ENCODE measurements at places on chromosomes 5 and 9.

GRCh38 chr9:109448223-109448622 lies 49.9 kb downstream of the PTPN3 start:
- DNase-seq, result peak; percentile 45

- no peak for DNase-seq
Observed at GRCh38 chr5:88502179-88503040, 233.8 kb upstream of the TMEM161B start.

DNA sequence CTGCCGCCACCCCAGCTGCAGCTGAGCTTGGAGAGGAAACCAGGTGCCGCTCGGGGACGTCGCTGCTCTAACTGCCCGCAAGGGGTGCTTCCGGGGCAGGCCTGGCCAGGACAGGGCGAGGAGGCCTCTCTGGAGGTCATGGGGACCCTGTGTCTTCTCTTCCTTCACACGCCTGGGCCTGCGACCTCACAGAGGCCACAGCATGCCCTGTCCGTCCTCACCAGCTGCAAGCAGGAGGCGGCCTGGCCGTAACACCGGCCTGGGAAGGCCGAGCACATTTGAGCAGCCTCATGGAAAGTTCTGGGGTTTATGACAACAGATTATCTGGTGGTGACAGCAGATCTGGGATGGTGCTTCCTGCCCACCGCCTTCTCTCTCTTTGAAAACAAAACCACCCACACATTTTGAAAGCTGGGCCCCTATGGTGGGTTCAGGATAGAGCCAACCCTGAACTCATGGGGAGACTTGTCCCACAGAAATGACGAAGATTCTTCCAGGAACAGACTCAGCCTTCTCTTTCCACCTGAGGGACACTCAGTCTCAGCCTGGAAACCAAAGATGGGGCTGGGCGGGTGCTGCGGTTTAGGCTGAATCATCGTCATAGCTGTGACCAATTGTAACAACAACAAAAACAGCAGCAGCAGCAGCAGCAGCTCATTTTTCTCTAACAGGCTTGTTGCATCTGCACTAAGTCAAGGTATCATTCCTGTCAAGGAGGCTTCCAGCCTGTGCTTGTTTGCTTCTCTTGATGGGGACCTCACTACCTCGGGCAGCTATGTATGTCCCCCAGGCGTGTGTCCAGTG lies 99.6 kb upstream of the RAPGEF1 start:
- DNase-seq, result peak; percentile 89

DNA sequence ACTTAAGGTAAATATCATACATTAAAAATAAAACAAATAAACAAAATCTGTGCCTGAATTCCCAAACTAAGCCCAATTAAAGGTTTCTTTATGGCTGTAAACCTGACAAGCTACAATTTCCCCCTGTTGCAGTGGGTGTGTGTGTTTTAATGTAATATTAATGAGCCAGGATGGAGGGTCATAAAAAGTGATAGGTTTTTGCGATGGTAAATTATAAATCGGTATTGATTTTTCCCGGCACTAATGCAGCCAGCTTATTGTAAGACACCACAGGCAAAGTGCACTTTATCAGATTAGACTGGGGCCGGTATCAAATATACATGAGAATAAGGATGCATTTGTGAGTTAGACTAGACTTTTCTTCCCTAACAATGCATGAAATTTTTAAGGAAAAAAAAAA lies 120.4 kb downstream of the EBF1 start:
- no peak for DNase-seq

GRCh38 chr5:138385660-138386059 lies 33.2 kb downstream of the KDM3B start:
- DNase-seq, result no peak

- peak; percentile 25 for DNase-seq
Observed at GRCh38 chr9:19049917-19050636, 850 bp downstream of the RRAGA start.
